GM04503 (cell line): ENCODE measurements at places on chromosomes 11 and 22.

GRCh38 chr11:93945596-93945995 is 75.6 kb upstream of the HEPHL1 start:
- DNase-seq = no peak

DNA sequence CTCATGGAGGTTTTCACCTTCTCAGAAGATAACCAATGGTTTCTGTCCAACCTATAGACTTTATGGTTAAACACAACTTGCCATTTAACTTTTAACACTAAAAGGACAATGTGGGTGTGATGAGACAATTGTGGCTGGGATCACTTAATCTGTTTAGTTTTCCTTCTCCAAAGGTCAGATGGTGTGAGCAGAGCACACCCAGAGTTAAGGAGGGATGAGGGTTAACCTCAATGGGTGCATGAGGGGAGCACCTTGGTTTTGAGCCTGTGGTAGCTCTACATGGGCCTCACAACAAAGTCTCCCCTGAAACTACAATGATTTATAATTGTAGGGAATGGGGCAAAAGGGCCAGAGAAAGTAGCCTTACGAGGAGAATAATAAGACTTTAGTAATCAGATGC is 28.9 kb upstream of the CHRM4 start:
- no peak for DNase-seq

DNA sequence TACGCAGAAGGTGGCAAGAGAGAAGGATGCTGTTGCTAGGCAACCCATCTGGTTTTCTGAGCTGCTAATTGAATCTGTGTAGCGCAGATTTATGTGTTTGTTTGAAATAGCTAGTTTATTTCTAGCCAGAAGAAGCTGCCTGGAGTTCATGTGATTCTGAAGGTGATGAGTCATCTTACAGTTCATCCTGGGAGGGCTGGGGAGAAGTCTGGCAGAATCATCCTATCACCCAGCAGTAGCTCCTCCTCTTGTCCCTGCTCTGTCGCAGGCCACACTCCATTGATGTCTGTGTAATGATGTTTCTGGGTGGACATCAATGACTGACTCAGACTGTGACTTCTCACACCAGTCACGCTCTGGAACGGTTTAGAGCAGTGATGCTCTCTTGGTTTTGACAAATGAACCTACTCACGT is 4.8 kb upstream of the FBXO7 start:
- DNase-seq = peak; percentile 79

- DNase-seq = no peak
Observed at GRCh38 chr11:106426696-106427095, 349.2 kb downstream of the AASDHPPT start.

DNA sequence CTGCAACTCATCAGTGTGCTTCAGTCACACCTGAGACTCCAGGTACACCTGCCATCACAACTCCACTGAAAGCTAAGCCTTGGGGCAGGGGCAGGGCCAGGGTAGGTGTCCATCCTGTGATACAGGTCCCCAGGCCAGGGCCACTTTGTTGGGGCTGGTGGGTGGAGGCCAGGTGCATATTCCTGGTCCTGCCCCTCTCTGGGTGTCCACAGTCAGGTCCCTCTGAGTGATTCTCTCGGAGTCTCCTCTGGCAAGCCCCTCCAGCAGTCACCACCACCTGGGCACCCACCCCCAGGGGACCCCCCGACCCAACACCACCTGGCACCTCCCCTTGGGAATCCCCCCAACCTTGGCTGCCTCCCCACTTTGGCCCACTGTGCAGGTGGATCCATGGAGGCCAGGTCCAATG is 9.5 kb upstream of the ACR start:
- no peak for DNase-seq

DNA sequence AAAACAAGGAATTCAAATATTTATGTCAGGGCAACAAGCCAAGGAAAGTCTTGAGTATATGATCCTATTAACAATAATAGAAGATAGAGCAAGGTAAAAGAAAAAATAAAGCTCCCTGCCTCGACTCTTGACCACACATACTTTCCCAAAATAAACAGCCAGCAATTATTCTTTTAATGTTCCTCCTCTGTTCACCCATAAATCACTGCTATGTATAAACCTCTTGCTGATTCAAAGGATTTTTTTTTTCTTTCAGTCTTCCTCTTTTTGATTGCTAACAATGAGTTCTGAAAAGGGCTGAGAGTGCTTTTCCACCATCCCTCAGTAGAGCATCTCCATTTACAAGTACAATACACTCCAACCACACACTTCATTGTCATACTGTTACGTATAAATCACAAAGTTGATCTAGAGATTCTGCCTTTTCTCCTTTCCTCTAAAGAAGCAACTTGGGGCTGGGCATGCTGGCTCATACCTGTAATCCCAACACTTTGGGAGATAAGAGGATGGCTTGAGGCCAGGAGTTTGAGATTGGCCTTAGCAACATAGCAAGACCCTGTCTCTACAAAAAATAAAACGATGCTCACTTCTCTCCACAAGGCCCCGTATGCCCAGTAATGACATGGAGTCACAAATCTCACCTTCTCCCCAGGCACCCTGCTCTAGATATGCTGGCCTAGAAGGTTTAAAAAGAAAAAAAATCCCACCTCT is 24.0 kb downstream of the RAB30 start:
- DNase-seq = no peak

DNA sequence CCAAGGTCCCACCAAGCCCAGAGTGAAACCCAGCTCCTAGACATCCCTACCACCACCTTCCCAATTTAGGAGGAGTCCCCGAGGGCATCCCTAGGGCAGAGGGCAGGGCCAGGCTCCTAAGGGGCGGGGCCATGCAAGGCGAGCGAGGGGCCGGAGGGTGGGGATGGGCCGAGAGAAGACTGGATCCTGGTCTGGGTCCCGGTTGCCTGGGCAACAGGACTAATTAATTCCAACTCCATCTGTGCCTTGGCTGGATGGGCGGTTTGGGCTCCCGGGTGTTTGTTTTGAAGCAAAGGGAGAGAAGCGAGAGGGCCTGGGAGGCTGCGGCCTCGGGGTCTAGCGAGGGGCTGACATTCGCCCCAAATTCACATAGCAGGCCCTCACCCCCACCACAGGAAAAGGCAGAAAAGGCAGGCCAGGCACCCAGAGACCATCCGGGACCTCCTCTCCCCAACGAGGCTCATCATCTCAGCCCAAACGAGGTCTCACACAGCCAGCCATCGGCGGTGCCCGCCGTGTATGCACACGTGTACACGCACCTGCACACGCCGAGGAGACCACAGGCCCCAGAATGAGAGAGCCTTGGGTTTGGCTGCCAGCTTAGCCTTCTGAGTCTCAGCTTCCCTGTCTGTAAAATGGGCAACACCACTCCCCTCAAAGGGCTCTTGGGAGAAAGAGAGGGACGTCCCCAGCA is 23.9 kb downstream of the ELFN2 start:
- DNase-seq = no peak

DNA sequence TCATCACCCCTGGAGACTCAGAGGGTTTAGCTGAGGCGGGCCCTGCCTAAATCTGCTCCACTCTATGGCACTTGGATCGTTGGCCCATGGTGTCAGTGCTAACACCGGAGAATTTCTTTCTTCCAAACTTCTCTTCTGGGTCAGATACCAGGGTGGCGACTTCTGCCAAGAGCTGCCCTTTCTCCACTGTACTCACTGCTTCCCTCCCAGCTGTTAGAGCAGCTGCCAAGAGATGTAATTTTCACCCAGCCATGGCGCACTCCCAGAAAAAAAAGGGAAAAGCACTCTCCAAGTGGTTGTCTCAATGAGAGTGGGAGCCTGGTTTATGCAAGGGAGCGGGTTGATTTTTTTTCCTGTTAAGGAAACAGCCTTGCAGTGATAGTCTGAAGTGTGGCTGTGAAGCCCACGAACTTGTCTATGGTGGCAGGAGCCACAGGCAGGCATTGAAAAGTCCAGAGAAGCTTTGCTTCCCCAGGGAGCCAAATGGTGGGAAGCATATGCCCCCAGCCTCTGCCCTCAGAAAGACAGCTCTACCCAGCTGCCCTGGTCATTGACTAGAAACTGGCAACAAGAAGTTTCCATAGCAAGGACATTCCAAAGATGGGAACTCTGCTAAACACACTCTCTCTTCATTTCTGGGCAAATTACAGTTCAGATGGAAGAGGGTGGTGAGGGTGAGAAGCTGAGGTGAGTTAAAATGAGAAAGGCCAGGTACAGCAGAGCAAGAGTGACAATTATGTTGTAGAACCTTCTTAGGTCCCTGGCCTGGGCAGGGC is 10.7 kb downstream of the PCSK7 start:
- no peak for DNase-seq

DNA sequence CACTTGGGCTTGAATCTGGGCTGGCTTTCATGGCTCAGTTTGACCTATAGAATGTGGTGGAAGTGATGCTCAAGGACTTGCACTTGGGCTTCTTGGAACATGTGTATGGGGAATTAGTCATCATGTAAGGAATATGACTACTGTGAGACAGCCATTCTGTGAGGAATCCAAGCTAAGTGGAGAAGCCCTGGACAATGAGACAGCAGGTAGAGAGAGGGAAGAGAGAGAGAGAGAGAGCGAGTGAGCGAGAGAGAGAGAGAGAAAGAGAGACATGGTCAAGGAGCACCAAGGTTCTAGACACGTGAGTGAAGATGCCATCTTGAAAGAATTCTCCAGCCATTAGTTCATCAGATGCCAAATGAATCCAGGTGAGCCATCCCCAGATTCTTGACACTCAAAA is 261.6 kb upstream of the SORL1-AS1 start:
- no peak for DNase-seq

GRCh38 chr11:106193956-106194355 is 116.5 kb downstream of the AASDHPPT start:
- no peak for DNase-seq

GRCh38 chr11:121711939-121712338 is 259.2 kb upstream of the SORL1-AS1 start:
- DNase-seq = no peak

- DNase-seq = no peak
Observed at GRCh38 chr22:24962094-24962493, 9.6 kb downstream of the KIAA1671 start.

GRCh38 chr11:99571094-99571493 is 550.3 kb downstream of the CNTN5 start:
- DNase-seq = no peak

DNA sequence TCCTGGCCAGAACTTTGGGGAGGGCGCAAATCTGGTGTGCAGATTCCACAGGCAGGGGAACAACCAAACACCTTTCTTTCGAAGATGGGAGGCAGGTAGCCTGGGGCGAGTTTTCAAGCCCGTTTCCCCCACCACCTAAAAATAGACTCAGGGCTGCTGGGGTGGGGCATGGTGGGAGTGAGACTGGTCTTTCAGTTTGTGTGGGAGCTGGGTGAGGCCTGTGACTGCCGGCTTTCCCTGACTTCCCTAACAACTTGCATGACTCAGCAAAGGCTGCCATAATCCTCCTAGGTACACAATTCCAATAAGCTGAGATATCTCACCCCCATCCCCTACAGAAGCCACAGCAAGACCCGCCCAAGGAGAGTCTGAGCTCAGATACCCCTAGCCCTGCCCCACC is 4.3 kb upstream of the OR5B12 start:
- no peak for DNase-seq

GRCh38 chr11:113721462-113722066 is 15.5 kb upstream of the TMPRSS5 start:
- DNase-seq = peak; percentile 11

DNA sequence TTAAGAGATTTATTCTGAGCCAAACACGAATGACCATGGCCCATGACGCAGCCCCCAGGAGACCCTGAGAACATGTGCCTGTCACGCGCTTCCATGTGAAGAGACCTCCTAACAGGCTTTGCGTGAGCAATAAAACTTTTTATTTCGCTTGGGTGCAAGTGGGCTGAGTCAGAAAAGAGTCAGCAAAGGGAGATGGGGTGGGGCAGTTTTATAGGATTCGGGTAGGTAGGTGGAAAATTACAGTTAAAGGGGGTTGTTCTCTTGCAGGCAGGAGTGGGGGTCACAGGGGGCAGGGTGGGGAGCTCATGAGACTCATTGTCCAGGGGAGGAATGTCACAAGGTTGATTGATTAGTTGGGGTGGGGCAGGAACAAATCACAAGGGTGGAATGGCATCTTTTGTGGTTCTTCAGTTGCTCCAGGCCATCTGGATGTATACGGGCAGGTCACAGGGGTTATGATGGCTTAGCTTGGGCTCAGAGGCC is 77.2 kb upstream of the FTH1 start:
- no peak for DNase-seq

DNA sequence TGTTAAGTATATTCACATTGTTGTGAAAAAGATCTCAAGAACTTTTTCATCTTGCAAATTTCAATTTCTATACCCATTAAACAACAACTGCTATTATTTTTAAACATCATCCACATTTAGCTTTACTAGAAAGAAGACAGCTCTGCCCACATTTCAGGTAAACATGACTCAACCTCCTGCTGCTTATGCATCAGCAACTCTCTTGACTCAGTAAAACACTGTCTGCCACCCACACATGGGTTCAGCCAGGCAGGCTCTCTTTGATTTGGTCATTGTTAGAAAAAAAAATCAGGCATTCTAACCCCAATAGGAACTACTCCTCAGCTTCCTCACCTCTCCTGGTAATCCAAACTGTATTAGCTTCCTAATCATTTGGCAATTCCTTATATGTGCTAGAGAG is 5.1 kb upstream of the ENDOD1 start:
- no peak for DNase-seq
